ENCODE measurements at places on chromosomes 3 and 15.

DNA sequence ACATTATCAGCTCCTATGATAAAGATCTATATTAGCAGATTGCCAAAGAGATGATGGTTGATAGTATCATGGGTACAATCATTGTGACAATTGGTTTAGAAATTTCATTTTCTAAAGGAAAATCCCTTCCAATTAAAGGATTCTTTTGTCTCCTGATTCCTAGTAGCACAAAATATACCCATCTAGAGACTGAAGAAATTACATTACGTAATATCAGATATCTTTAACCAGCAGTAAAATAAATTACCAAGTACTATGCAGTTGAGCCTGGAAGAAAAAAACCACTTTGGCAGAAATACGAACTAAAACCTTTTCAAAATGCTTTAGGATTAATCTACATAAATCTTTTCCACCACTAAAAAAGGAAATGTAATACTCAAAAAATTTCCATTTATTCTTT is 35.6 kb upstream of the SHC4 start:
- DNase-seq, result no peak

GRCh38 chr15:34031987-34032760 is 6.8 kb downstream of the AVEN start:
- DNase-seq, result no peak

DNA sequence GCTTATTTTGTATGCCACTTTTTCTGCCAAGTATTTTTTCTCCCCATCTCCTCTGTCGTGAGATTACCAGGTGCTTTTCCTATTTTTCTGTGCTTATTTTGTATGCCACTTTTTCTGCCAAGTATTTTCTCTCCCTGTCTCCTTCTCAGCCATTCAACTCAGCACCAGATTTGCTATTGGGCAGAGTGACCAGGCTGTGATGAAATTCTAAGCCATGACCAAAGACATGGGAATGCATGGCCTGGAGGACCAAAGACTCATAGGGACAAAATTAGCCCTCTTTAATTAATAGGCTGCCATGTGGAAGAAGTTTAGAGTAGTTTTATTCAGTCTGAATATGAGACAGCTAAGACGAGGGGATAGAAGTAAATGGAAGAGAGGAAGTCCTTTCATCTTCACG is 257.4 kb downstream of the SQOR start:
- no peak for DNase-seq

DNA sequence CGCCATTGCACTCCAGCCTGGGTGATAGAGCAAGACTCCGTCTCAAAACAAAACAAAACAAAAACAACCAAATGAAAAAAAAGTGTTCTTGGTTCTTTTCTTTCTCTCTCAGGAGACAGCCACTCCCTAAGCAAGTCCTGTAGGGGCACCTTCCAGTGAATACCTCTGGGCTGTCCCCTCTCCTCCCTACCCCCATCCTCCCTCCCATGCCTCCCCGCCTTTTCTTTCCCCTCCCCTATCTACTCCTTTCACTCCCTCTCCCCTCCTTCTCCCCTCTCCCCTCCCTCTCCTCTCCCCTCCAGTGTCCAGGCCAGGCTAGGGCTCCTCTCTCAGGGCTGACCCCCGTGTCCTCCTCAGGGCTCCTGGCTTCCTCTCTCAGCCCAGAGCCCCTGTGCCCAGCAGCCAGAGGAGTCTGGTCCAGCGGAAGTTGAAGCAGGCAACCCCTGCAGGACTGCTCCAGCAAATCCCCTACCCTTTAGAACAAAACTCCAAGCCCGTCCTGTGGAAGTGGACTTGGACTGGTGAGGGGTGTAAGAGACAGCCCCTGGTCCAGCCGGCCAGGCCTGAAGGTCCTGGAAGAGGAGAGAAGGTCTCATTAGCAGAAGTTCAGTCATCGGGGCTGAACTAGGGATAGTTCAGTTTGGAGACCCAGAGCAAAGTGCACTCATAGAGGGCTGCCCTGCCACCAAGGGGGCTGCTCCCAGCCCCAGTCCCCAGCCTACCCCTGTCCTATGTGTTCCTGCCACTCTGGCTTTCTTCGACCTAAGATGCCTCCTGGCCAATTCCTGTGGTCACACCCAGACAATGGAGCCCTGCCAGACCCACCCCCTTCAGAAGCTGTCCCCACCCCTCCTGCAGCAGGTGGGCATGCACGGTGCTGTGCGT is 79.8 kb upstream of the IQSEC1 start:
- DNase-seq, result no peak

DNA sequence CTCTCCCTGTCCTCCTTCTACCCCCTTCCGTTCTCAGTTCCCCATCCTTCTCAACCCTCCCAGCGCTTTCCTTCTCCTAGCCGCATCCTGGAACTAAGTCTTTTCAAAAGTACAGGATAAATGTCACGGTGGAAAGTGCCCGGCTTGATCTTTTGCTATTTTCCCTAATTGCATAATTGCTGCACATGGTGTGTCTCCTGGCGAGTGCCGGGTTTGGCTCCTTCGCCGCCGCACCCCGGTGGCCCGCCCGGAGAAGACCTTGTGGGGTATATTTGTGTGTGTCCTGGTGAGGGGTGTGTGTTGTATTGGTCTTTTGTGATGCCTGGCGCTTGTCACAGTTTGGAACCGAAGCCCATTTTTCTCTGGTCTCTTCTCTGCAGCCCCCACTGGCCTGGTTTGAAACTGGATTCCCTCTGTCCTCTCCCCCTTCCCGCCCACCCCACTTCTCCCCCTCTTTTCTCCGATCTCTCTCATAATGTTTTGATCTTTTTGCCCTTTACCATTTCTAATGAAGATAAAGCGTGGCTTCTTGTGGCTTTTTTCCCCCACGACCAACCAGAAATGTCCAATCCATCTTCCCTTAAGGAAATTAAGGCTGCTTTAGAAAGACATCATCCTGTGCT is 692 bp downstream of the UBE2E2 start:
- no peak for DNase-seq

DNA sequence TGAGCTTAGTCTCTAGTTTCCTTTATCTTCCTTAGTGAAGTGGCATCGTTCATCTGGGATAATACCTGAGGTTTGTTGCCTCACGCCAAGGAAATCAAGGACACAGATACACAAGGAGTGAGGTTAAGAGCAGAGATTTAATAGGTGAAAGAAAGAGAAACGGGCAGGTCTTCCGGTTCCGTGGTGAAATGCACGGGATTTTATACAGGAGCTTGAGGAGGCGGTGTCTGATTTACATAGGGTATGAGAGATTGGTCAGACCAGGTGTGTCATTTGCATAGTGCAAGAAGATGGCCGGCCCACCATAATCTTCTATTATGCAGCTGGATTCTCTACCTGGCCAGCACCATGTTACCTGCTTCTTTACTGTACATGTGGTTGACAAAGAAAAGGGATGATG is 17.2 kb downstream of the ARRDC4 start:
- no peak for DNase-seq

DNA sequence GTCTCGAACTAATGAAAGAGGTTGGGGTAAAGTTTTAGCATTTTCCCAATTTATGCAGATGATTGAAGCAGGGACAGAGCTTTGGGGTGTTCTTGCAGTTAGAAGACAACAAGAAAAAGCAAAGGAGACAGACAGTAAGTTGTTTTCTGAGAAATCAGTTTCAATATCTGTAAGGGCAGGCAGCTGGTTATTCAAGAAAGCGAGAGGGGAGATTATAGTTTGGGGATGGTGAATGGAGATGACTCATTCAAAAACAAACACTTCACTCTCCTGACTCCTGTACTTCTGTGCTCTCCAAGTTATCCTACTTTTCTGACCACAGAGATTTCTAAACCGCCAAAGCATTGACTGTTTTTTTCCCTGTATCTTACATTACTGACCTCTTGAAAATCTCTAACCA is 352.0 kb downstream of the GAP43 start:
- no peak for DNase-seq

GRCh38 chr3:134481166-134481565 is 4.6 kb downstream of the ANAPC13 start:
- DNase-seq, result no peak

GRCh38 chr15:69469467-69470201 is 17.0 kb downstream of the RPLP1 start:
- no peak for DNase-seq

DNA sequence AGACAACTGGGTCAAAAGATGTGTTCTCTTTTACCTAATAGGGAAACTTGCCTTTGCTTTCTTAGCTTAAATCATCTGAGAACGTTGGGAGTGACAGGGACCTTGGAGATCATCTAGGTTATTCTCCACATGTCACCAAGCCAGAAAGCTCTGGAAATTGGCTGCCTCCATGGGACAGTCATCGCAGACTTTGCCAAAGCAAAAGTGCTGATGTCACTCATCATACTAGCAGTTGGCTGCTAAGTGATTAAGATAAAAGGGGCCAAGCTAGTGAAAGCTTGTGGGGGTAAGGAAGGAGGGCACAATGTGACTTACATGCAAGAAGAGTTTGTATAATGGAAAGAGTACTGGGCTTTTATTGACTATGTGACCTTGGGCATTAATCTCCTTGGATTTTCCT is 198.0 kb upstream of the PFN2 start:
- no peak for DNase-seq

DNA sequence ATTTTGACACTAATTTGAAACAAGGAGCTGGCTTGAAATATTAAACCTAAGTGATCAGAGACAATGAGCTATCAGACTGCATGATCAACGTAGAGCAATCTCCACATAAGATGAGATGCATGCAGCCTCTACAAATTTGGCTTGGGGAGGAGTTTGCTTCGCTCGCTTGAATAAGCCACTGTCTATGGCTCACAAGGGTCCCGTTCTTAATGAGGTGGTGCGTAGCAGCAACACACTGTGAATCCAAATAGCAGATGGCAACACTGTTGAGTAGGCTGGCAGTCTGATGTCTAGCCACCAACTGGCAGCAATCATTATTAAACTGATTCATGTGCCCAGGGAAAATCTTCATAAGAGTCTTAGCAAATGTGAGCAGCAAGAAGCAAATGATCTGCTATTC is 125.4 kb upstream of the CCDC54 start:
- DNase-seq, result no peak

DNA sequence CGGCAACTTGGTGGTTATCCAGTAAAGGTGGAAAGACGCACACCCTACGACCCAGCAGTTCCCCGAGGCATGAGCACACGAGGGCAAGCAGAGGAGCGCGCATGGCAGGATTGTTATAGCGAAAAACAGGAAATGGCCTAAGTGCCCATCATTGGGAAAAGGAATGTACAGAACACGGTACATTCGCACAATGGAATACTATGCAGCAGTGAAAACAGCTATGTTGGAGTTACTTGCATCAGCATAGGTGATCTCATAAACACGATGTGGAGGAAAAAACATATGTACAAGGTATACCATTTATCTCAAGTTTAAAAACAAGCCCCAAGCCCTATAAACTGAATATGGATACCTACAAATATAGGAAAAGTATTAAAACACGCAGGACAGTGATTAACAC is 6.7 kb upstream of the LINGO1 start:
- DNase-seq, result no peak

- DNase-seq, result no peak
Observed at GRCh38 chr3:414063-414462, 217.5 kb downstream of the CHL1 start.

GRCh38 chr3:58471025-58471887 is 20.6 kb upstream of the KCTD6 start:
- no peak for DNase-seq

DNA sequence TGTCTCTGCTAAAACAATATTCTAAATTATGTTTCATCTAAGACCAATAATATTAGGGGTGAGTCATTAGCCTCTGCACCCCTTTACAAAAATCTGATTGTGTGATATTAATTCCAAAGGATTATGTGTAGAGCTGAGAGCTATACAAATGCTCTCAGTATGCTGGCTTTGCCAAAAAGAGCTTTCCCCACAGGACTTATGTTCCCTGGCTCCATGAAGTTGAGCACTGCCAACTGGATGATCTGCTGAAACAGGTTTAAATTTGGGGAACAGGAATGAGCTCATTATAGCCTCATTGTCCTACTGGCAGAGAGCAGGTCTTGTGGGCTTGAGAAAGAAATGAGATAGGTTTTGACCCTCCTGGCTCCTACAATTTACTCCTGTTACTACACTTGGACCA is 347.8 kb upstream of the LMCD1 start:
- no peak for DNase-seq

DNA sequence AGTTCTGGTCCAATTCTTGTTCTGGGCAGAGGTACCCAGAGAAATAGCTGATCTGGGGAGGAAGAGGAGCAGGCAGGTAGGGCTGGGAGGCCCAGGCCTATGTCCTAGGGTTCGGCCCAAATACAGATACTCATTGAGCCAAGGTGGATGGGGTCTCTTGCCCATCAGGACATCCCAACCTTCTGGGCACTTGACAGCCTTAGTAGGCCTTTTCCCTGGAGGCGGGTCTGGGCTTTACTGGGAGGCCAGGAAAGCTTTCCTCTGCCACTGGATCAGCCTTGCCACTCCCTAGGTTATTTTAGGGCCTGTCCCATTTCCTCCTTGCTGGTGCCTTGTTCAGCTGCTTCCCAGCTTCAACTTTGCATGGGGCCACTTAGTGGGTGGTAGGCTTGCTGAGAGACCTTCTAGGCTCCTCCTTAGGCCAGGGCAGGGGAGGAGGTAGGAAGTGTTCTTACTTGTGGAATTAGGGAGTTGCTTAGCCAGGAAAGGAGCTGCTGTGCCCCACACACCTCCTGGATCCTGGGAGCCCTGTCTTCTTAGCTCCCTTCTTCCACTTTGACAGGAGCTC is 9.7 kb downstream of the TEX264 start:
- DNase-seq, result no peak

All from stimulated activated CD4-positive, alpha-beta T cell treated with anti-CD3 and anti-CD28 coated beads, Interleukin-1b, Interleukin-23, amount 100 ng/mL, for 1 hour (primary cell).